ENCODE measurements at places on chromosomes 3 and 15.

GRCh38 chr3:151592287-151592686, 131.4 kb upstream of the IGSF10 start:
- no peak for DNase-seq

- no peak for DNase-seq
Measured at GRCh38 chr3:59566481-59566975, 516.7 kb upstream of the CFAP20DC start.

GRCh38 chr3:173529062-173529711, 131.6 kb downstream of the NLGN1 start:
- DNase-seq = no peak

DNA sequence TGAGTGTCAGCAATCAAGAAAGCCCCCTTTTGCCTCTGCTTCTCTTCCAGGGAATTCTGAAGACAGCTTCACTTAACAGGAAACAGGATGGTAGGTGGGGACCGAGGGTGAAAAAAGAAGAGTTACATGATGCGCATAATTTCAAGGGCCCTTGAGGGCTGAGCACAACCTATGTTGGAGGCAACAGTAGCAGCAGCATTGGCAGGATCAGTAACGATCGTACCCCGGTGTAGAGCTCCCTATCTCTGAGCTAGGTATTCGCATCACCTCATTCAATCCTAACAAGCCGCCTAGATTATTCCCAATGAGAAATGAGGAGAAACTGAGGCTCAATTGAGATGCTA, 432 bp upstream of the RAD54L2 start:
- DNase-seq = no peak

DNA sequence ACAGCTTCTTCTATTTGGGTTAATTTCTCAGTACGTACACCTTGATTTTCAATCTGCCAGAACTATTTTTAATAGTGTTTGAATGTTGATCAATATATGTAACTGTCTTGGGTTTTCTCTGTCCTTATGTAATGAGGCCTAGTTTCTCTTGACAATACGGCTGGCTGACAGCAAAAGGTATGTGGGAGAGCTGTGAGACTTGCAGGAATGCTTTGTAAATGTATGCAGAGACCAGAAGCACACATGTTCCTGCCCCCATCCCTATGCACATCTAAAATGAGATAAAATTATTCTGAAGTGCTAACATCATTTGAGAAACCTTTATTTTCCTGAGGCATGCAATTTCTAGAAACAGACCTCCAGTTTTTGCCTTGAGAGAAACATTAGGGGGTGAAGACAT, 593.8 kb upstream of the GBE1 start:
- DNase-seq = no peak

DNA sequence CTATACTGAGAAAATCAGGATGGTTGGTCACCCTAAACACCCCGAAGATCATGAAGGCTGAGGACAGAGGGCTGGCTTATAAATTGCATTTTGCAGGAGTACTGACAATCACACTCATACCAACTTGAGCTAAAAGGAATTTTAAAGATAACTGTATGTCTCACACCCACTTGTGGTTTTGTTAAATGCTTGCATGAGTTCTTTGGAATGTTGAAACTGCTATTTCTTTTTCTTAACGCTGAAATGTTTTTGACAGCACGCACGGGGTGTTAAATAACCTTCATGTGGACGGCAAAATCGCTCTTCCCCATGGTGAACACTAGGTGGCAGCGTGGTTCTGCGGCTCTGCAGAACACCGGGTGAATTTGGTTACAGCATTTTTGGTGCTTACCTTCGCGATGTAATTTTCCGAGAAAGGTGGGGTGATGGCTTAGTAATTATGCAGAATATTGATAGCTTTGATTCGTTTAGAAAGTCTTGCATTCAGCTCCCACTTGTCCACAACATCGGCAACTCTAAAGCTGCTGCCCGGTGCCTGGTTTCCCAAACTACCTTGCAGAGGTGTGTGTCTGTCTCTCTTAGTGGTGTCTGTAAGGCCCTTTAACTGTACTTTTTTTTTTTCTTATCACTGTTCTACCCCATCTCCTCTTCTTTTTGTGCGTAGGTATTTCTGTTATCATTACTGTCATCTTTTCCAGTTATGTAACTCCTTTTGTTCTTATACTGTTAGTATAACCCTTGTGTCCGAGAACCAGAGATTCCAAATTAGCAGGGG, 51.7 kb downstream of the ARNT2 start:
- DNase-seq = peak; percentile 7

GRCh38 chr3:57998366-57999283, 9.6 kb upstream of the FLNB start:
- DNase-seq = no peak

GRCh38 chr15:28022181-28022580, 76.9 kb downstream of the OCA2 start:
- no peak for DNase-seq

- DNase-seq = no peak
Measured at GRCh38 chr3:172140499-172141391, 101.4 kb downstream of the FNDC3B start.

DNA sequence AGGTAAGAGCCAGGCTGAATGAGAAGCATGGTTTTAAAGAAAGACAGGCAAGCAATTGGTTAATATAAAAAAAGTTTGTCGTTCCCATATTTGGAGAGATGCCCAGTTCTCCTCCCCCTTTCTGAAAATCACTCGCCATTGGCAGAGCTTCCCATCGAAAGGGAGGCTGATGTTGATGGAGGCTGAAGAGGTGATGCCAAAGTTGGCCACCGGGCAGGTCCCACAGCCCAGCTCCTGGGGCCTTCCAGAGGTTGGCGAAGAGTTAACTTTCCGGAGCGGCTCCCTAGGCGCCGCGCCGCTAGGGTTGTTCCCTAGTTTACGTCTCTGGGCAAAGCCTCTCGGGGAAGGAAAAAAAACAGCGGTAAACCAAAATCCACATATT, 793 bp downstream of the PCOLCE2 start:
- no peak for DNase-seq

GRCh38 chr3:139140553-139140952, 95.9 kb upstream of the PRR23C start:
- DNase-seq = no peak

- no peak for DNase-seq
Measured at GRCh38 chr15:65906396-65906795, 37.1 kb downstream of the RAB11A start.

- DNase-seq = no peak
Measured at GRCh38 chr15:71743861-71744382, 66.4 kb upstream of the NR2E3 start.

DNA sequence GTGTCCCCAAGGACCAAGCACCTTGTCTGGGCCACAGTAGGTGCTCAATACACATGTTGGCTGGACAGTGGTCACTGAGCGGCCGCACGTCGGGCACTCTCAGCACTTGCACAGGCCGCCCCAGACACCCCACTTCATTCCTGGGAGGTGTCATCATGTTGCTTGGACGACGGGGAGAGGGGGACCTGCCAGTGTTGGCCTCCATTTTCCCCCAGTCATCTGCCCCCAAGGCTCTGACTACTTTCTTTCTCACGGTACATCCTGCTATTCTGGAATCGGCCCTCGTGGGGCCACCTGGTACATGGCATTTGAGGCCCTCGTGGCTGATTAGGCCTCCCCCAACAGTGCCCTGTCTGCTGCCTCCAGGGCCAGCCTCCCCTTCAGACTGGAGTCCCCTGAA, 1.2 kb upstream of the RHO start:
- DNase-seq = no peak

GRCh38 chr3:122810734-122811133, 15.9 kb downstream of the SLC49A4 start:
- no peak for DNase-seq

GRCh38 chr3:134709561-134710312, 58.9 kb upstream of the KY start:
- DNase-seq = no peak

DNA sequence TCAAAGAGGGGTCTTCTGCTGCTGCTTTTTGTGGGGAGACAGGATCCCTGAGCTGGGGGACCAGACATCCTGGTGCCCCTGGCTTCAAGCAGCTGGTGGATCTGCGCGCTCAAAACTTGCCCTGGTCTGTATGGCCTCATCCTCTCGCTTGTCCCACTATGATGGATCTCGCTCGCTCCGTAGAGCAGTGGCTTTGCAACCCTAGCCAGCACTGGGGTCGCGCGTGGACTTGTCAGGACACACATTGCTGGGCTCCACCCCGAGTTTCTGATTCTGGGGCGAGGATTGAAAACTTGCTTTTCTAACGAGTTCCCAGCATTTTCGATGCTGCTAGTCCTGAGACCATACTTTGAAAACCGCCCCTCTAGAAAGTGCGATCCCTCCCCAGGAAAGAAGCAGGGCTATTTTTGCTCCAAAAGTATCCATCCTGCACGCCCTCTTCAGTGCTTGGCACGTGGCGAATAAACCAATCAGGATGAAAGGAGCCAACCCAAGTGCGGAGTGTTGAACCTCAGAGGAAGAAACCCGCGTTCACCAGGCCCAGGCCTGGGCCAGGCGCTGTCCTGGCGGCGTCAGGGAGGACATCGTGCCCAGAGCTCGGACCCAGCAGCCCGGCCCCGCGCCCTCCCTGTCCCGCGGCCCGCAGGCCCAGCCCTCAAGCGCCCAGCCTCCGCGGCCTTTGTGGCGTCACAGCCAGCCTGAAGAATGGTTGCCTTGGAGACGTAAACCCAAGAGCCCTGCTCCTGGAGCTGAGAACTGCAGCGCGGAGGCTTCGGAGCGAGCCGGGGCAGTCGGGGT, at the start of gene CFAP100:
TSS of gene CFAP100 (plus strand) at position 731 of the 798 bp plus-strand sequence. CDS start 1,092 bp downstream, outside the sequence.
- DNase-seq = no peak

DNA sequence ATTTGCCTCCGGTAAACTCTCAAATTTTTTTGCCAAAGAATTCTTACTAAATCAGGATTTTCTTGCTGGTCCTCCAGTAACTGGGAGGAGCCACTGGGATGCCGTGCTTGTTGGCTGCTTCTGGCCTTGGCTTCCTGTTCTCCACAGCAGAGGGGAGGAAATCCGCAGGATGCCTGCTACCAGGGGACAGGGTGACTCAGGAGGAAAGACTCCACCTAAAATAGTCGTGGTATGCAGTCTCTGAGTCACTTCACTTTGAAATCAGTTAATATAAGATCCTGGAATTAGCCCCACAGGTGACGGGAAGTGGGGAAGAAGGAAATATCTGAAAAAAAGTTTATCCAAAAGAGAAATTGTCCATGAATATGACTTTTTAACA, 6.5 kb upstream of the TM4SF18 start:
- DNase-seq = no peak

DNA sequence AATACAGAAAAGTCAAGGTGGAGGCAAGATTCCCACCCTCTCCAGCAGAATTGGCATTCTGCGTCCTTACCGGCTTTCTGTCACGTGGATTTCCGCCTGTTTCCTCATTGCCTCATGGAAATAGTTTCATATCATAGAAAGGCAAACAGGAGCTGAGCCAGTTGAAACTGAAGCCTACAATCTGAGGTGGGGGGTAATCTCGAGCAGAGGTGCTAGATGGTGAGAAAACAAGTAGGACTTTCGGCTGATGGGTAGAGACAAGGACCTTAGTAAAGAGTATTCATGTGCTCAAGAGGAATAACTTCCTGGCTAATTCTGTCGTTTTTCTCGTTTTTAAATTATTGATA, 39.9 kb downstream of the LRCH3 start:
- no peak for DNase-seq

DNA sequence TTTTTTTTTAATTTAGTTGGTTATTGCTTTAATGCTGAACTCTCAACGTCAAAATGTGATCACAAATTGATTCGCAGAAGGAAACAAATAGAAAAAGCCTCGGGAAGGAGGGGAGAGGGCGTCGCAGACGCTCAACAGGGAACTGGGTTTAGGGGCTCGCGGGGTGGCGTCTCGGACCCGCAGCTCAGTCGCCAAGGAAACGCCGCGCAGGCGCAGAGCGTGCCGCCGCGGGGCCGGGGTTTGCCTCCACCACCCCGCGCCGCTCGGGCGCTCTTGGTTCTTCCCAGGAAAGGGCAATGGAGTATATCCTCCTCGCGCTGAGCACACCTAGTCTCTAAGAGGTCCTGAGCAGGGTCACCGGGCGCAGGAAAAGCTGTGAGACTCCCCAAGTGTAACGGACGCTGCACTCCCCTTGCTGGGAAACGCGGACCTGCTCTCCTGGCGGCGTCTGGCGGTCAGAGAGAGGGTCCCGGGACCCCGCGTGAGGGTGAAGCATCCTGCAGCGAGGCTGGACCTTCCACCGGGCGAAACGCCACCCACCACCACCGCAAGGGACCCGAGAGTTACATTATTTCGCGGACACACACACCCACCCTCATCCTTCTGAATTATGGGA, 753 bp downstream of the PLCH1 start:
- DNase-seq = peak; percentile 10

- no peak for DNase-seq
Measured at GRCh38 chr3:172675441-172676193, 35.2 kb downstream of the NCEH1 start.

DNA sequence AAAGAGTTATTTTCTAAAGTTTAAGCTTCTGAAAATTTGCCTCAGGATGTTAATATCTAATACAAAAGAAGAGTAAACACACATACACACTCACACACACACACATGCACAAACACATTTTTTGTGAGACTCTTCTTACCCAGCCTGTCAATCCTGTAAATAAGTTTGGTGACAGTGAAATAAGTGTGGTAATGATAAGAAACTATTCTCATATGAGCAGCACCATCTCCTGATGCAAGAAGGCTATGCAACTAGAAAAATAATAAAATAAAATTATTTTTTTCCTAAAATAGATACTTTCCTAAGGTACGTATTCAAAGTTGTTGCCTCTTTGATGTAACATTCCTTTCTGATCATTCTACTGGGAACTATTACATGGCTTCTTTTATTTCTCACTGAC, 155.1 kb downstream of the MECOM start:
- no peak for DNase-seq

GRCh38 chr3:128861491-128861890, 17.9 kb upstream of the ACAD9 start:
- DNase-seq = no peak

- no peak for DNase-seq
Measured at GRCh38 chr3:9111417-9111816, 138.0 kb downstream of the SRGAP3 start.

DNA sequence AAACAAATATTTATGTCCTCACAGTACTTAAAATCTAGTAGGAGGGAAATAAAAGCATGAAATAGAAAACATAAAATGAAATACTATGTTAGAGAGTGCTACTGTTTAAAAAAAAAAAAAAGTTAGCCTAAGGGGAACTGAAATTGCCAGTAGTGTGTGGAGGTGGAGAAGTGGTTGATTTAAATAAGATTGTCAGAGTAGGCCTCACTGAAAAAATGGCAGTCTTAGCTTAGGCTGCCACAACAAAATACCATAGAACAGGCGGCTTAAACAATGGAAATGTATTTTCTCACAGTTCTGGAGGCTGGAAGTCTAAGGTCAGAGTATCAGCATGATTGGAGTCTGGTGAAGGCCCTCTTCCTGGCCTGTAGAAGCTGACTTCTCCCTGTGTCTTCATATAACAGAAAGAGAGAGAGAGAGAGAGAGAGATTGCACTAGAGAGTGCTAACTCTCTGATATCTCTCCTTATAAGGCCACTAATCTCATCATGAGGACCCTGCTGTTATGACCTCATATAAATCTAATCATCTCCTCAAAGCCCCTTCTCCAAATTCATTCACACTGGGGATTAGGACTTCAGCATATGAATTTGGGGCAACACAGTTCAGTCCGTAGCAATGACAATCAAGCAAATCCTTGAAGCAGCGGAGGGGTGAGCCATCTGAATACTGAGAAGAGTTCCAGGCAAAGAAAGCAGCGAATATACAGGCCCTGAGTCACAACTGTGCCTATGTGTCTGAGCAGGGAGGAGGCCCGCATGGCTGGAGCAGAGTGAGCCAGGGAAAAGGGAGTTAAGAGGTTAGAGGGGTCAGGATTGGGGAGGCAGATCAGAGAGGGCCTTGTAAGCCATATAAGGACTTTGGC, 23.6 kb upstream of the LRRC34 start:
- no peak for DNase-seq
